ENCODE measurements at places on chromosomes 1 and 21. TPM values are rescaled to one million over a fixed set of nuclear protein-coding genes. Genes with fewer than 3 reads are reported as not detected.

- DNase-seq, result no peak
Measured at GRCh38 chr1:229185963-229186362, 84.9 kb upstream of the RAB4A start.

GRCh38 chr1:116534014-116534739 lies 36.6 kb downstream of the CD58 start:
- DNase-seq, result no peak

DNA sequence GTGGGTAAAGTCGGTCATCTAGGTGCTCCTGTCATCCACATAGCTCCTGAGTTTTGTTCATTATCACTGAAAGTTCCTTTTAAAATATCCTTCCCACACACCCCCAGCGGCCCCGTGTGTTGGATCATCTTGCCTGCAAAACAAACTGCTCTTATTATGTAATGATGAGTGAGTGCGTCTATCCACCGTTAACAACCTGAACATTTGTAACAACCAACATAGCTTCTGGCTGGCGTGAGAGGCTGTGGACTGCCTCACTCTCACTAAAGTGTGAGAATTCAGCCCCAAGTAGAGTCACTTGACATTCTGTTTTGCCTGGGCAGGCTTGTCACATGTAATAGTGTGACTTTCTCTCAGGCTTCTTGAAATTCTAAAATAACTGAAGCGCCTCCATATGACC lies 14.5 kb upstream of the KCNA2 start:
- DNase-seq, result no peak

- DNase-seq, result no peak
Measured at GRCh38 chr1:64077281-64077940, 126.0 kb upstream of the UBE2U start.

DNA sequence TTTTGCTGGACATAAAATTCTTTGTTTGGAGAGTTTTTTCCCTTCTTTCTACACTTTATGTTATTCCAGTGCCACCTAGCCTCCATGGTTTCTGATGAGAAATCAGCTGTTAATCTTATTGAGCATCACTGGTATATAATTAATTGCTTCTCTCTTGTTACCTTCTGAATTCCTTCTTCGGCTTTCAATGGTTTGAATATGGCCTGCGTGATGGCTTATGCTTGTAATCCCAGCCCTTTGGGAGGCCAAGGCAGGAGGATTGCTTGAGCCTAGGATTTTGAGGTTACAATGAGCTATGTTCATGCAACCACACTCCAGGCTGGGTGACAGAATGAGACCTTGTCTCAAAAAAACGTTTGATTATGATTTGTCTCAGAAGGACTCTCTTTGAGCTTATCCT lies 13.0 kb upstream of the CNIH4 start:
- DNase-seq, result no peak

- no peak for DNase-seq
Measured at GRCh38 chr21:38538353-38538752, 40.1 kb upstream of the ERG start.

DNA sequence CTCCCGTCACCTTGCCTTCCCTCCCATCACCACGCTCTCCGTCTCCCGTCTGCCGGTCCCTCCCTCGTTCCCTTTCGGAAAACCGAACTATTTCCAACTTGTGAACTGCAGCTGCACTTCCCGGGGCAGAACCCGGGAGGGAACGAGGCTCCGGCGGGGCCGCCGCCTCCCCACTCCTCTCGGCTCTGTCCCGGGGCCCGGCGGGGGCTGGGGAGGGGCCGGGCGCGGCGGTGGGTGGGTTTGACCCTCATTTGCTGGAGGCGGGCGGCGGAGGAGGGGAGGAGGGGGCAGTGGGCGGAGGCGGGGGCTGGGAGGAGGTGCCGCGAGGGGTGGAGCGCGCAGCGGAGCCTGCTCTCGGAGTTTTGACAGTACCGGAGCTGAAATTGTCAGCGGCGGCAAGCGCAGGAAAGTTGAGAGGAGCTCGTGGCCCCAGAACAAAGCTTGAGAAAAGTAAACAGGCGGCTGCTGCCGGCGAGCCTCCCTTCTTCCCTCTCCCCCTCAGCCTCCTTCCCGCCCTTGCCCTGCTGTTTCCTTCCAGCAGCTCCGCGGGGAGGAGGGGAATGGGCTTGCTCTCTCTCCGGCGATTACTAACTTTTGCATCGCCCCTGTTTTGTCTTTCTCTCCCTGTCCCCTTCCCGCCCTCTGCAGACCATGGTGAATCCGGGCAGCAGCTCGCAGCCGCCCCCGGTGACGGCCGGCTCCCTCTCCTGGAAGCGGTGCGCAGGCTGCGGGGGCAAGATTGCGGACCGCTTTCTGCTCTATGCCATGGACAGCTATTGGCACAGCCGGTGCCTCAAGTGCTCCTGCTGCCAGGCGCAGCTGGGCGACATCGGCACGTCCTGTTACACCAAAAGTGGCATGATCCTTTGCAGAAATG lies 2.9 kb downstream of the LMO4 start:
- no peak for DNase-seq

- no peak for DNase-seq
Measured at GRCh38 chr1:52877554-52877953, 35.0 kb downstream of the ZYG11A start.

GRCh38 chr1:54124472-54124871 lies 28.3 kb downstream of the CDCP2 start:
- DNase-seq, result no peak

DNA sequence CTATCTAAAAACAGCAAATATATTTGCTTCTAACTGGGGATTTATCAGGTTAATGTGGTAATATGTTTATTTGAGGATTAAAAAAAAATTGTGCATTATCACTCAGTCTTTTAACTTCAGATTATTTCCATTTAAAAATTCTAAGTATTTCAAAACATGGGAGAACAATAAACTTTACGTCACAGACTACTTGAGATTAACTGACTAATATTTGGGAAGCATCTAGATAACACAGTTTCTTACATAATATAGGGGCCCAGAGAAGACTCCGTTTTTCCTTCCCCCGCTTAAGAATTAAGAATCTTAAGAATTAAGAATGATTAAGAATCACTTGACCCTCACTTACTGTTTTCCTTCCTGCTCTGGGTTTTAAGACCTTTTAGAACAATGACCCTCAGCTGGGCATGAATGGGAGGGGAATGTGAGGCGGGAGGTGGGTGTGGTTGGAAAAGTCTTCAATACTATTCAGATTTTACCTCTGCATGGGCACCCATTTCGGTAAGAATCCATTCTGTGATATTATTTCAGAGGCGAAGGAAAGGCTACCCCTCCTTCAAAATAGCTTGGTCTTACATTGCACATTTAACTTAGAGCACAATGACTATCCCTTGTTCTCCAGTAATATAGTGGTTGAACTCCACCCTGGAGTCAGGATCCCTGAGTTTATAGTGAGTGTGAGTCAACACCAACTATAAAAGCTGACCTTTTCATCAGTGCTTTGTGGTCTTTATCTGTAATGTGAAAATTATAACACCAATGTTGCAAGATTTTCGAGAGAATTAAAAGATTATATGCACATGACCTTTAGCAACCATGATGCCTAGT lies 821.3 kb downstream of the USP25 start:
- no peak for DNase-seq

GRCh38 chr1:112666946-112667345 lies 7.5 kb upstream of the MOV10 start:
- no peak for DNase-seq

- DNase-seq, result no peak
Measured at GRCh38 chr1:42930178-42931107, 28.2 kb downstream of the SLC2A1 start.

DNA sequence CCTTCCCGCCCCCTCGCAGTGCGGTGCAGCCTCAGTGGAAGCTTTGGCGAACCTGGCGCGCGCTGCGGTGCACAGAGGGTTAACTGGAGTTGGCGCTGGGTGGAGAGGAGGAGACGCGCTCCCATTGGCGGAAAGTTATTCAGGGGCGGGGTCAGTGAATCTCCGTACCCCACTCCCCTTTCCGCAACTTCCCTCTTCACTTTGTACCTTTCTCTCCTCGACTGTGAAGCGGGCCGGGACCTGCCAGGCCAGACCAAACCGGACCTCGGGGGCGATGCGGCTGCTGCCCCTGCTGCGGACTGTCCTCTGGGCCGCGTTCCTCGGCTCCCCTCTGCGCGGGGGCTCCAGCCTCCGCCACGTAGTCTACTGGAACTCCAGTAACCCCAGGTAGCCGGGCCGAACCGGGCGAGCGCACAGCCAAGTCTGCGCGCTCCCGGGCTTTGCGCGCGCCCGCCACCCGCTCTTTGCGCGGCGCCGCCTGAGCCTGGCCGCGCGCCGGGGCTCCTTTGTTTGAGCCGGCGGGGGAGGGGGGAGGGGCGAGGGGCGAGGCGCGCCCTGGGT lies at the start of gene EFNA4:
Gene EFNA4 (plus strand): TSS at position 191 of the 561 bp plus-strand sequence. CDS start 84 bp downstream, at position 275.
- DNase-seq, result no peak

KRTAP19-1 gene
- total RNA-seq, result not detected

ADAMTS5 gene
- 17.3 TPM for total RNA-seq

ADCY10 gene
- total RNA-seq, result not detected

S100A3 gene
- 12.0 TPM for total RNA-seq

PM20D1 gene
- total RNA-seq, result 1.8 TPM
